ENCODE measurements at places on chromosomes 1 and 21.

- no peak for DNase-seq
These were observed 19.5 kb downstream of the ACTN2 start for GRCh38 chr1:236705771-236706170.

- peak; percentile 73 for DNase-seq
These were observed 8.5 kb downstream of the FBXO2 start for GRCh38 chr1:11645670-11646265.

DNA sequence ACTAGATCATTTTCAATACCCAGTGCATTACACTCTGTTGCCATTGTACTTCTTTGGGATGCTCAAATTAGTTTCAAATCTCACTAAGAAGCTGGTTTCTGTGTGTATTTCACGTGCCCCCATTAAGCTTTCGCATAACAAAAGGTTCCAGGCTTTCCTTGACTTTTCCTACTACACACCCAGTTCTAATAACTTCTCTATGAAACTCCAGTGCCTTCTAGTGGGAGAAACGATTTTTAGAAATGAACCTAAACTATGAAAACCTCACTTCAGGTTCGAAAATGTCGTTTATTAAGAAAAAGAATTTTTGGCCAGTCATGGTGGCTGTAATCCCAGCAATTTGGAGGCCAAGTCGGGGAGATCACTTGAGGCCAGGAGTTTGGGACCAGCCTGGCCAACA, 2.8 kb downstream of the CFHR4 start:
- no peak for DNase-seq

GRCh38 chr1:9626201-9626608, 25.3 kb upstream of the PIK3CD start:
- DNase-seq: no peak

GRCh38 chr1:210437781-210438180, 109.1 kb downstream of the HHAT start:
- DNase-seq: no peak

- no peak for DNase-seq
These were observed 4.0 kb downstream of the ADARB1 start for GRCh38 chr21:45078371-45078770.

DNA sequence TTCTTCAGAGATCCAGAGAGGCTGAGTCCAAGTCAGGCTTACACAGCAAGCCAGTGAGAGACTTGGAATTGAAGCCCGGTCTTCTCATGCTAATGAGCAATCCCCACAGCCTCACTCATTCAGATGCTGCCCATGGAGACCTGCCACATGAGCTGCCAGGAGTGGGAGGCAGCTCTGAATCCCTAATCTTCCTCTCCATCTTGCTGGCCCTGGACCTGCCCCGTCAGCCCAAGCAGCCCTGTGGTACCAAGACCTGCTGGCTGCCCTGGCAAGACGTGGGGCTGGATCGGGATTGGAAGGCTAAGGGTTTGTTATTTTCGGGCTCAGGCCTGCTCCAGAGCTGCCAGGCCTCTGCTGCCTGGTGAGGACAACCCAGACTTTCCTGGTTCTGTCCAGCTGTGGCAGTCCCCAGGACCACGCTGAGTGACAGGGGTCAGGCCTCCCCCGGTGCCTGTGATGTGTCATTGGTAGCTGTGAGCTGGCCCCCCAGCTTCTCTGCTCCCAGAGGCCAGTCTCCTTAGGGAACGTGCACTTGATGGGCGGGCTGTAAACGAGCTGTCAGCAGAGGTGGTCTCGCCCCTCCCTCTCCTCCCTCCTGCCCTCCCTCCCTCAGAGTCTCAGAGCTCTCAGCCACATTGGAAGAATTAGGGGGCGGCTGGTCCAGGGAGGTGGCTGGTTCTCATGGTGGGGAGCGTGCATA, 135.0 kb downstream of the FOXD2 start:
- no peak for DNase-seq

DNA sequence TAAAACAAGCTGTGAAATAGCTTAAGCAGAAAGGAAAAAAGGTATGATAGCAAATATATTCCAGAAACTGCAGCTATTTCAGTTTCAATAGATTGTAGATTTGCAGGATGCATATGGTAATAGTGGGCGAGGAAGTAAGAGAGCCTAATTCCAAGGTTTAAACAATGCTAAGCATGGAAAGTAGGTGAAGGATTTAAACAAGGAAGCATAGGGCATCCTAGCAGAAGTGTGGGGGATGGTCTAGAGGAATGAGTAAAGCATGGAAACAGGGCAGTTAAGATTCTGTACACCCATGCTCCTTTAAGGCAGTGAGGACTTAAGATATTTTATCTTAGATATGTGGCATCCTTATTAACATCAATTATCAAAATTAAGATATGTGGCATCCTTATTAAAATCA, 2.6 kb downstream of the IVNS1ABP start:
- DNase-seq: no peak

DNA sequence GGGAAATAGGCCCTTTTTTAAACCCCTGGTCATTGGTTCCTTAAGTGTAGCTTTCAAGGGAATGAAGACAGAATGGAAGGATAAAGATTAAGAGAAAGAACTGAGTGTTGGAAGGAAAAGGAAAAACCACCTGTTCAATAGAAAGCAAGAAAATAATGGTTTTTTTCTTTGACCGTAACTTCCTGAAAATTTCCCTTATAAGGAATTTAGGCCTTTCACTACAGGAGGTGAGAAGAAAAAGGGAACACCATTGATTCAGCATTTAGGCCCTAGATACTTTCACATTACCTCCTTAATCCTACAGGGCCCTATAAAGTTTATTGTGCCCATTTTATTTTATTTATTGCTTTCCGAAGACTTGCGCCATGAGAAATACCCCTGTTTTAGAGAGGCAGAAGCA, 18.9 kb downstream of the KPNA6 start:
- DNase-seq: no peak

GRCh38 chr1:212853658-212854057, 4.4 kb upstream of the FLVCR1 start:
- no peak for DNase-seq

GRCh38 chr1:173224280-173224892, 17.3 kb upstream of the TNFSF4 start:
- no peak for DNase-seq

DNA sequence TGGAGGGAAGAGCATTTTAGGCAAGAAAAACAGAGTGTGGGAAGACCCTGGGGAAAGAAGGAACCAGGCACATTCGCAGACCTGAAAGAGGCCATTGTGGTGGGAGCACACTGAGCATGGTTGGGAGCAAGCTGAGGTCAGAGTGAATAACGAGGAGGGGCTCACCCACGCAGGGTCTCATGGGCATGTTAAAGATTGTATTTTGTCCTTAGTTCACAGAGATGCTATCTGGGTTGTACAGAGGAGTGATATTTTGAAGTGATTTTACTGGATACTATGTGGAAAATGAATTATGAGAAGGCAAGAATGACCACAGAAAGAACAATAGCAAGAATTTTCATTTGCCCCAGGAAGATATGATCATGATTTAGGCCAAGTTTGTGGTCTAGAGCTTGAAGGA, 578.3 kb upstream of the NR5A2 start:
- no peak for DNase-seq

DNA sequence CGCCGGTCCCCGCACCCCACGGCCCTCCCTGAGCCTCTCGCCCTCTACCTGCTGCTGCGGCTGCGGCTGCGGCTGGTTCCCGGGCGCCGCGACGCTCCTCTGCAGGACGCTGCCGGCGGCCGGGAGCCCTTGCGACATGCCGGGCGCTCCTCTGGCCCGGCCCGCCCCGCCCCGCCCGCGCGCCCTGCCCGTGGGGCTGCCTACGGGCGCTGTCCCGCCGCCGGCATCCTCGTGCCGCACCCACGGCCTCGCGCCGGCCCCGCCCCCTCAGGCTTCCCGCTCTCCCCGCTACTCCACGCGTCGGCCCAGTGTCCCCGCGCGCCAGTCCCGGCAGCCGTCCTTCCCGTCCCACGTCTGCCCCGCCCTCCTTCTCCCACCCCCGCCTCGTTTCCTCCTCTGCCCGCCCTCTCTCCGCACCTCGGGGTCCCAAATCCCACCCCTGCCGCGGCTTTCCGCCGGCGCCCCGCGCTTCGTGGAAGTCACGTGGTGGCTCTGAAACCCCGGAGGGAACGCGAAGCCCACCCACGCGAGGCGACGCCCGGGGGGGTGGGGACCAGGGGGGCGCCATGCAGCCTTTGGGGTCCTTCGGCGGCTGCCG, at the start of gene BATF3:
BATF3 (minus strand) TSS at position 216 of the 598 bp plus-strand sequence; CDS start at position 138, 78 bp downstream.
- DNase-seq: no peak

- DNase-seq: no peak
These were observed 13.3 kb upstream of the CHI3L2 start for GRCh38 chr1:111214074-111214801.

GRCh38 chr1:187714470-187714869, 885.7 kb downstream of the PLA2G4A start:
- DNase-seq: no peak

- no peak for DNase-seq
These were observed 48.3 kb downstream of the ECE1 start for GRCh38 chr1:21241771-21242581.

- no peak for DNase-seq
These were observed 876 bp downstream of the KCNJ15 start for GRCh38 chr21:38257667-38258066.

- DNase-seq: peak; percentile 31
These were observed 23.1 kb downstream of the DYRK3 start for GRCh38 chr1:206658264-206658980.

DNA sequence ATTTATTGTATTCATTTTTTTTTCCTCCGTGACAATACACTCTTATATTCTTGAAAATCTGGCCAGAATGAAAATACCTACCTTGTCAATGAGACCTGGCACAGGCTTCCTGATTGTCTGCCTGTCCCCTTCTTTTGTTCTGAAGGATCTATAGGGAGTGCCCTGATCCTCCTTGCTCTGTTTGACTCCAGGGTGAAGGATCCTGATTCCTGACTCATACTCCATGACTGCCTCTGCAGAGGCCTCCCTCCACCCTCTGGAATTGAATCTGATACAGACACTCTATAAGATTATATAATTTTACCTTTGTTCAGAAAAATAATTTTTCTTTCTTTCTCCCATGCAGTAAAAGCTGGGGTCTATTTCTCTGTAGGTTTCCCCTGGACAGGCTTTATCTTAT, 116.2 kb downstream of the HMCN1 start:
- DNase-seq: no peak

DNA sequence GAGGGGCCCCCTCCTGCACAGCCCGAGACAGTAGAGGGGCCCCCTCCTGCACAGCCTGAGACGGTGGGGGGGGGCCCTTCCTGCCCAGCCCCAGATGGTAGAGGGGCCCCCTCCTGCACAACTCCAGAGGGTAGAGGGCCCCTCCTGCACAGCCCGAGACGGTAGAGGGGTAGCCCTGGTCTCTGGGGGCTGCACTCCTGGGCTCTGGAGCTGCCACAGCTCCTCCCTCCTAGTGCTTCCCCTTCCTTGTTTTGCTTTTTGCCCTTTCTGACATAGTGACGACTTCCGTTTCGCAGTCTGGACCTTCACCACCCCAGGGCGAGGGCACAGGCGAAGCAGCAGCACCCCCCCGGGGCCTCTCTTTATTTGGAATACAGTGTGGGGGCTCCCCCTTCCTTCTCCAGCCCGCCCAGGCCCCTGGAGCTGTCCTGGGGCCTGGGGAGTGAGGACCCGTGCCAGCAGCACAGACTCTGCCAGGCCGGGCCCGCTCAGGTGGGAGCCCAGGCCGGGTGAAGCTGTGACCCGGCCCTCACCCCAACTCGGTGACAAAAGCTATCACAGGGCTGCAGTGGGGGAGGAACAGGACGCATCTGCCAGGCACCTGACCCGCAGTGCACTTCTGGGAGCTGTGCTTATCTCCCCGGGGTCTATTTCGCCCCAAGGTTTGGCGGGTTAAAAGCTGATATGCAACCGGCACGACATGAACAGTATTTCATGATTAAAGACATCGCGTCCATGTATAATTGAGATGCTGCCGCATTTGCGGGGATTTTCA, 1.1 kb upstream of the PRXL2B start:
- DNase-seq: peak; percentile 46

GRCh38 chr1:229385853-229386456, 43.1 kb upstream of the CCSAP start:
- no peak for DNase-seq

DNA sequence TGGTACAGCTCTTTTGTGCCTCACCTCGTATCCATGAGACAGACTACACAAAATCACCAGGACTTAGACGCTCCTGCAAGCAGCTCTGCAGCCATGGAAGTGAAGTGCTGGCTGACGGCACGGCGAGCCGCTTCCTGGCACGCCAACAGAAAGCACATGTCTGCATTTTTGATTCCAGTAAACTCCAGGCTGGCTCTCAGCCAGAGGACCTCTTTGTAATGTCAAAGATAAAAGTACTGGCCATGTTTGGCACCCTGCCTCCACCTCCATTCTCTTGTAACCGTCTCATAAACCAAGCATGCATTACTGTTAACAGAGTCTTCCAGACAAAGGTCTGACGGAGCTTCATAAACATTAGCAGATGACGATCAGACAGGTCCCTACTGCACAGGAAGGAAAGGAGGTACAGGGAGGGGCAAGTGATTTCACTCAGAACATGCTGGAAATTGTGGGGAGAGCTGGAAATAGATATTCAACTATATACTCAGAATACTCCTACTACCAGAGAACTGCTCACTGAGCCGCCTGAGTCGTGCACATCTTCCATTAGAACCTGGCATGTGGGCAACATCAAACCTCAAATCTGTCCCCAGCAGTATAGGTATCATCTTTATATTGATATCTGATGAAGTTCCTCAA, 632.0 kb downstream of the SMYD3 start:
- no peak for DNase-seq

GRCh38 chr21:27564684-27565301, 597.9 kb upstream of the ADAMTS5 start:
- DNase-seq: no peak

- no peak for DNase-seq
These were observed 3.9 kb upstream of the IFI44 start for GRCh38 chr1:78645723-78646122.

GRCh38 chr1:147641695-147642592, 28.4 kb downstream of the ACP6 start:
- peak; percentile 35 for DNase-seq

GRCh38 chr1:178959543-178960460, 65.9 kb upstream of the FAM20B start:
- no peak for DNase-seq

DNA sequence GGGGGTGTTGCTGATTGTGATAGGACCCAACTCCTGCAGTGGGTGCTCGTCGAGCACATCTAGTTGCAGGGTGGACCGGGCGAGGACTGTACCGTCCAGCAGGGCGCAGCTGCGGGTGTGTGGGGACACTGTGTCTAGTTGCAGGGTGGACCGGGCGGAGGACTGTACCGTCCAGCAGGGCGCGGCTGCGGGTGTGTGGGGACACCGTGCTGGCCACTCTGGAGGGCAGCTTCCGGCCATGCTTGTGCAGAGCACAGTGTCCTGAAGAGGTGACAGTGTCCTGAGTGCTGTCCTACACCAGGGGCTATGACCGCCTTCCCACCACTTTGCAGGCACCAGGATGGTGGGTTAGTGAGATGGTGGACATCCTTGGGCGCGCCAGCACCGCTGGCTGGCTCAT, 4.6 kb upstream of the TRPM2 start:
- no peak for DNase-seq
